ENCODE measurements at places on chromosomes 2 and 18.

- DNase-seq = no peak
Observed at GRCh38 chr2:46435796-46436360, 43.5 kb upstream of the TMEM247 start.

- no peak for DNase-seq
Observed at GRCh38 chr2:170262806-170263205, 84.9 kb downstream of the MYO3B start.

DNA sequence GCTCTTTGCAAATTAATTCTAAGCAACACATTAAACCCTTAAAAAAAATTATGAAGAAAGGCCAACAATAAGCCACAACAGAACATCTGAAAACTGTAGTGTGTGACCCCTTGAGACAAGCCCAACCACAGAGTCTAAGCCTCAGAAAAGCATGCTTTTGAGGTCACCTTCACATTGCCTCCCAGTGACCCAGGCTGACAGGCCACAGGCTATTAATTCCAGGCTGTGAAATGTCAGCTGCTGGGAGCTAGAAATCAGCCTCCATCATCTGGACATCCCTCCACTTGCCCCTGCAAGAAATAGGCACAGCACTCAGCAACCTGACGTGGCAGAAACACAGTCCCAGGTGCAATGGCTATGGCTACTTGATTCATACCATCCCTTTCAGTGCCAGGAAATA, 179.4 kb upstream of the ZFP36L2 start:
- DNase-seq = no peak

DNA sequence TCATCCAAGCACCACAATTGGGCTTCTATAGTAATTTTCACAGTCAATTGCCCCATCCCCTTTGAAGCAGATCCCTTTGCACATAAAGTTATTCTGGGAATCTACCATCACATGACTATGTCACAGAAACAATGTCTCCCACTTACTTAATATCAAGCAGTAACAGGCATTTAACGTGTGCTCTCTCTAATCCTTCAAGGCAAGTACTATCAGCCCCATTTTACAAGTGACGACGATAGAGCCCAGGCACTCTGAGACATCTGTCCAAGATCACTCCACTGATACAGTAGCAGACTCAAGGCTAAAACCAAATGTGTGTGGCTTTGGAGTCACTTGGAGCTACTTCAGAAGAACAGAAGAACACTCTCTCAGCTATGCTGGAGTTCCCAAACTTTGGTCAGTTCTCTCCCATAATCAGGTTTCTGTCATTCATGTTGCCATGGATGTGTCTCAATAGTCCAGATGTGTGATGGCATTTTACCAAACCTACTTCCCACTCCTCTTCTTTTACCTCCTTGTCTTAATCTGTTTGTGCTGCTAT, 39.7 kb downstream of the PID1 start:
- no peak for DNase-seq

GRCh38 chr2:96103761-96104486, 12.4 kb downstream of the ADRA2B start:
- DNase-seq = no peak

- no peak for DNase-seq
Observed at GRCh38 chr2:25063876-25064660, 22.2 kb downstream of the EFR3B start.

- no peak for DNase-seq
Observed at GRCh38 chr18:30254331-30254730, 788.2 kb downstream of the DSC3 start.

Data from stimulated activated CD8-positive, alpha-beta memory T cell treated with anti-CD3 and anti-CD28 coated beads, Interleukin-4, amount 100 ng/mL, for 4 hours (primary cell).